ENCODE measurements at places on chromosomes 5 and 9.

DNA sequence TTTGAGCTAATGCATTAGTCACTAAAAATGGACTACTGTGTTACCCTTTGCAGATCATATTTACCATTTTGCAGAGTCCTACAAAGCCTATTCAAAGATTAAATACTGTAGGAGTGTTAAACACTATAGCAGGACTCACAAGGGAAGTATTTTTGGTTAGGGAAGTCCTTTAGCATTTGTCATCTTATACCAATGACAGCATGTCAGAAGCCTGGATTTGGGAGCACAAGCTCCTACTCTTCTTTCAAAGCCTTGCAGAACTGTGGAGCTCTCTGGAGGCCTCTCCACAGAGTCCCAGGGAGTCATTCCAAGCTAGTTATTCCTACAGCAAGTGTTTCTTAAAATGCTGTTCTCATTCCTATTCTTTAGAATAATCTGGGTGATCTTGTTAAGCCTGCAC is 288.8 kb downstream of the PIK3R1 start:
- DNase-seq: no peak

DNA sequence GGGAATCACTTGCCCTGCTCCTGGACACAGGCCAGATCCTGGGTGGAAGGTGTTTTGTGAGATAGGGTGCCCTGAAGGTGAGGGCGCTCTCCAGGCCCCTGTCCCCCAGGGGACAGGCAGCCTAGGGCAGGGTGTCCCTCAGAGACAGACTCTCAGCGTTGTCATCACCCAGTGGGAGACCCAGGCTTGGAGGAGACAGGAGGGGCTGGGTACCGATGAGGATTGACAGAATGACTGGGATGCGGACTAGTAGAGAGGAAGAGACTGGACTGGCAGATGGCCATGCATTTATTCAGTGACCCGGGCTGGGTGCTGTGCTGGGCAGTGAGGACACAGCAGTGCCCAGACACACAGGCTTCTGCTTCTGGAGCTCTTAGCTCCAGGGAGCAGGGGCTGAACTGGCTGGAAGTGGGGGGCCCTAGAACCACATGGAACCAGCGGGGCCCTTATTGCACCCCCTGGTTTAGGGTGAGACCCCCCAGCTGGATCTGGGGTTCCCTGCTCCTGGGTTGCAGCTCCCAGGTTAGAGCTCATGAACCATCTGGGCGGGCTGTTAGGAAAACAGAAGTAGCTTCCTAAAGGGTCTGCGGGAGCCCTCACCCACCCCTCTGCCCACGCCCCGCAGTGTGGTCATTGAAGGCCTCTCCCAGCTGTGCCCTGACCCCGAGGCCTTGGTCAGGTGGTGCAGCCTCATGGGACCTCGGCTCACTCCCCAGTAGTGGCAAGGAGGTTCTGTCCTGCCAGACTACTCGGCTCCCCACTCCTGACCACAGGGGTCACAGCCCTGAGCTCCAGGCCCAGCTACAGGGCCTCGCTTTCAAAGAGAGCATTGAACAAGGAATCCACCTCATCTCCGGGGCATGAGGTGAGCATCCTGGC is 116.7 kb upstream of the LMX1B start:
- DNase-seq: no peak

GRCh38 chr5:77995793-77996409 is 219.8 kb upstream of the TBCA start:
- DNase-seq: no peak

DNA sequence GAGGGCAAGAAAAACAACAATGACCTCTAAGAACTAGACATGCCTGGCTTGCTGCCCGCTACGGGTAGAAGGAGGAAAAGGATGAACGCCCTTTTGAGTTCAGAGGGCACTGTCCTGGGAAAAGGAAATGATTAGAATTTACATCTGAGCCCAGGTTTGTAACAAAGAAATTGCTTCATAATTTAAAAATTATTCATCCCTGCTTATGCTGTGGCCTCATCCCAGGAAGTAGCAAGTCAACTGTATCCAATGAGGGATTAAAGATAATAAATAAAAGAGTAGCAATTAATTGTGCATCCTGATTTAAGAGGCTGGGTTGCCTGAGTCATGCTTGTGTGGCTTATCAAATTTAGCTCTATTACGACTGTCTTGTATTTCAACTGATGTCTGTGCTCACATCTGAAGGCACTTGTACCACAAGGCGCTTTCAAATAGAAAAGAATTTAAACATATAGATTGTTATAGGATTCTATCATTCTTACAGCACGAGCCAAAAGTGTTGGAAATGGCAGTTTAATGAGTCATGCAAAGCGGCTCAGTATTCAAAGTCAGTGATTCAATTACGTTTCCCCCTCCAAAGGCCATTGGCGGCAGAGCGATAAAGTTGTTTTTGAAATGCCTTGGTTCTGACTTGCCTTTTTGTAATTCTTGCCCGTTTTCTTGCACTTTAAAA is 40.0 kb upstream of the DMRT1 start:
- no peak for DNase-seq

DNA sequence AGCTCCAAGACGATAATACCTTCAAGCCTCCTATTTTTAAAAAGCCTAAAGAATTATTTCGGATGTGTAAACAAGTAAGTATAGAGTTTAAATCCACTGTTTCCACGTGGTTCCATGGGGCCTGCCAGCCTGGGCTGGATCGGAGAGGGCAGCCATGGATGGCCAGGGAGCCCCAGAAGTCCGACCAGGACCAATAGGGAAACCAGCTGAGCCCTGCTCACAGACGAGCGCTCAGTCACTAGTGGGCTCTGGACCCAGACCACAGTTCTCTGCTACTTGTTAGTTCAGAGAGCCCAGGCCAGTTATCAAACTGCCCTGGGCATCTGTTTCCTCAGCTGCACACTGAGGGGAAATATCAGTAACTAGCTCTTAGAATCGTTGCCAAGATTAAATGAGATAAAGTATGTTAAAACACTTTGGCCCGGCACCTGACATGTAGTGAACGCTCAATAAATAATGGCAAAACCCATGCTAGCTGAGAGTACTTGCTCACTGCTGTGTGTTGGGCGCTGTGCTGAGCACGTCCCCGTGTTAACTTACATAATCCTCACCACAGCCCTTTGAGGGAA is 124.8 kb downstream of the RGS3 start:
- DNase-seq: peak; percentile 12

DNA sequence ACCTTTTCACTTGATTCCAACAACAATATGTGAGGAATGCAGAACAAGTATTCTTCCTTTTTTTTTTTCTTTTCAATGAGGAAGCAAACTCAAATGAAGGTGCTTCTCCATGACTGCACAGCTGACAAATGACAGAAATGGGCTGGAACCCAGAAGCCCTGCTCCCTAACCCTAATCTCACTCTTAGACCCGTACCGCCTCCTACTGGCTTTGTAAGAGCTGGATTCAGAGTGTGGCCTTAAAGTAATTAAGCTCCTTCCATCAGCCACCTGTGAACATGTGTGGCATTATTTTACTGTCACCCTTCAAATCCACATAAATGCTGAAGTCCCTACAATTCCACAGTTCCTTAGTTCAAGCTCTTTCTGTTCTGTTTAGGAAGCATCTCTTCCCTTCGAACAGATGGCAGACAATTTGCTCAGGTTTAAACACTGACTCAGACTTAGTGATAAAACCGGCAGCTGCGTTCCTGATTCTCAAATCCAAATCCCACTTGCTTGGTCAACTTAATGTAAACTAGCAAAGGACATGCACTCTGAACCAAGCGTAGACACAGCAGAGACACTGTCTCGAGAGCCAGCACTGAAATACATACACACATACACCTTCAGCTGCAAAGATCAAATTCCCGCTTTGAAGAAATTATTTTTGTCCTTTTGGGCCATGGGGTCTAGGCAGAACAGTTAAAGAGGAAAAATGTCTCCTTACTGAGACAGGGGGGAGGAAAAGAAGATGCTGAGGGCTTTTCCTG is 316.7 kb upstream of the TLE4 start:
- DNase-seq: no peak

GRCh38 chr9:107810461-107810961 is 320.9 kb upstream of the KLF4 start:
- no peak for DNase-seq

DNA sequence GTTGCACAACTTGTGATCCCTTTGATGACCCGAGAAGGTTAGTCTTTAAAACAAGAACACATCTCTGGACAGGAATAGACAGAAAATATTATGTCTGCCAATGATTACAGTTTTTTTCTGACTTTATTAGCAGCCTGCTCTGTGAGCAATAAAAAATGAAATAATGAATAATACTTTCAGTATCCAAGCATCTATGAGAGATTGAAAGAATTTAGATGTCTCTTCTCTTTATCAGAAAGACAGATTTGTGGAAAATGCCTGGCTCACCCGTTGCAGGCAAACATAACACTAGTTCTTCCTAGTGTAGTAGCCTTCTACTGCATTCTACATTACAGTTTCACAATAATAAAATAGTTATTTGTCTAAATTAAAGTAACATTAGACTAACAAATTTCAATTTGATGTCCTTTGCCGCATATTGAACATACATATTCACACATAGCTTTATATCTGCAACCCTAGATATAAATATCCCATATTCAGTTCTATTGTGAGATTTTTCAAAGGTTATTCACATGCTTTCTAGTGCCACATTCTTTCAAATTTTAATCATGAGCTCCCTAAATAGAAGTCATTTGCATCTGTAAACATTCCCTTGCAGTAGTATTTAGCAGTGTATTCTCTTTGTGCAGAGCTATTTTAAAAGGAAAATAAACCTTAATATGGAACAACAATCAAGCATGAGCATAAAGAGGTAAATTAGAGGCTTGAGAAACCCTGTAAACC is 267.3 kb downstream of the EFNA5 start:
- no peak for DNase-seq

DNA sequence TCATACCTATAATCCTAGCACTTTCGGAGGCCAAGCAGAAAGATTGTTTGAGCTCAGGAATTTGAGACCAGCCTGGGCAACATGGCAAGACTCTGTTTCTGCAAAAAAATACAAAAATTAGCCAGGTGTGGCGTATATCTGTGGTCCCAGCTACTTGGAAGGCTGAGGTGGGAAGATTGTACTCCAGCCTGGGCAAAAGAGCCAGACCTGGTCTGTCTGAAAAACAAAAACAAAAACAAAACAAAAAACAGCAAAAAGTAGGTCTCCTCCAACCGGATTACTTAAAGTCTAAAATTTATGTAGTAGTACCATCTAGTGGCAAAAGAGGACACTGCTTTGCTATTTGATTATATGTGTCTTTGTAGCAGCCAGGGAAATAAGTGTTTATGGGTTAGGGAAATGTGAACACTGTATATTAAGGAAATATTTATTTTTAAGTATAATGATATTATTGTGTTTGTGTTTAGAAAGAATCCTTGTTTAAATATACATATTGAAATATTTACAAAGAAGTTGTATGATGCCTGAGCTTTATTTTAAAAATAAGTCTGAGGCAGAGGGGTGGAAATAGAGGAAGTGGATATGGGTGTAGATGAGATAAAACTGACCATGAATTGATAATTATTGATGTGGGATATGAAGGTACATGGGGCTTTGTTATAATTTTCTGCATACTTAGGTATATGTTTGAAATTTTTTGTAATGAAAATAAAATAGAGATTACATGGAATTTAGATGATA is 20.0 kb downstream of the APC start:
- no peak for DNase-seq

- DNase-seq: no peak
These were observed 46.0 kb downstream of the RAPGEF1 start for GRCh38 chr9:131693651-131694597.

GRCh38 chr5:171660434-171660833 is 125.2 kb upstream of the SMIM23 start:
- no peak for DNase-seq

DNA sequence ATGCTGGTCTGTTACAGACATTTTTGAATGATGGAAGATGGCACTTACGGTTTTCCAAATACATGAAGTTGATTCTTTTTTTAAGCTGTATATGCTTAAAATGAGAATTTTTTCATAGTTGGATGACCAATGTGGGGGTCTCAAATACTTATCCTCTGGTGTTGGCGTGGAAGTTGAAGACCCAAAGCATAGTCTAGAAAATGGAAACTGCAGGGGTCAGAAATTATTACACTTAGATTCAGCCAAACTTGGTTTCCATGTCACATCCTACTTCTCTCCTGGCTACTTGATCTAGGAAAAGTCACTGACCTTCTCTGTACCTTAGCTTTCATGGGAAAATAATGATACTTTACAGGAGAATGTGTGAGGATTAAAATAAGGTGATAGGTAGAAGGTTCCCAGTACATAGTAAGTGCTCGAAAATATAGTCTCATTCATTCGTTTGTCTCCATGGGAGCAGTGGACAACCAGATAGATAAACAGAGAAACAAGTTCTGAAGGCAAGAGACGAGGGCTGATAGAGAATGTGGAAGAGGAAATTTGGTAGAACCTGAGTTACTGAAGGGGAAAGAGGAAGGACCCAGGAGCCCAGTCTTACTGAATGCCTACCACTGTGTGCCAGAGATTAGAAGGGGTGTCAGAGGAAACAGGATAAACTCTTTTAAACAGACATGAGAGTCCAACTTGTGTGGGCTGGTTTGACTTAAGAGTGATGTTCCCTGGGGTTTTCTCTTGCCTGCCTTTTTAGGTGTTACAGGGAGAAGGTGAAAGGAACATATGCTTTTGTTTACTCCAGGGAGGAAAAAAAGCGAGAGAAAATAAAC is 560.3 kb upstream of the KLF4 start:
- DNase-seq: no peak

GRCh38 chr5:123882965-123883345 is 371.0 kb downstream of the CSNK1G3 start:
- no peak for DNase-seq

DNA sequence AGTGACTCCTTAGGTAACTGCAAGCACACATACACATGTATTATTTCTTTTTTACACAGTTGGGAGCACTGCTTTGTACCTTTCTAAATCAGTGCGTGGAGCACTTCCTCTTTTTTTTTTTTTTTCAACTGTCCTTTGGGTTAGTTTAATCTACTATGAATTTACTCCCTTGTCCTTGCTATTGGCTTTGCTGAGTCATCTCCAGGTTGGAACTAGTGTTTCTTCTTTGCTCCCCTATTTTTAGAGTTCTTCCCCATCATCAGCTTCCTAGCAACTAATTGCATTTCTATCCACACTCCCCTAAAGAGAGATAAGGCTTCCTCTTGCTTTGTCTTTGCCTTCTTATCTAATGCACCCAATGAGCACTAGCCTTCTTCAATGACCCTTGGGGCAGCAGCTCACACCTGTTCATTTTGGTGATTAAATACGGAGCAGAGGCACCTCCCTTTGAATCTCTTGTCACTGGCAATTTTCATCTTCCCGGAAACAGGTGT is 24.3 kb downstream of the S100Z start:
- DNase-seq: no peak

- DNase-seq: no peak
These were observed 396.9 kb downstream of the CTNND2 start for GRCh38 chr5:11507156-11507910.

DNA sequence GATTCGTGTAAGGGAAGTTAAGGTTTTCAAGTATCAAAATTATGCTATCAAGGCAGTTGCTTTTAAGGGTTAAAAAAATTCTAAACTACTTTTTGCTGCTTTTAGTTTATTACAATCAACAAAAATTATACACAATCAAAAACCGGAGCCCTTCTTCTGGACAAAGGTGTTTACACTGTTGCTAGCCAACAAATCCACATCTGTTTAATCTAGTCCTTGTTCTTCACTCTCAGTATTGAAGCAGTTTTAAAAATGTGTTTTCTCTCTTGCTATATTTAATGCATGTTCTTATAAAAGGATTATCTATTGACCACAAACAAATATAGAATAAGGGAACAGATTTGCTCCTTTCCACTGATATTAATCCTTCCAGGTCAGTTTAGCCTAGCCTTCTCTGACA is 2.5 kb downstream of the FEM1C start:
- DNase-seq: no peak
